Stimulated activated CD8-positive, alpha-beta memory T cell treated with anti-CD3 and anti-CD28 coated beads, Interleukin-15, amount 100 ng/mL, for 4 hours (primary cell): ENCODE measurements at places on chromosomes 5 and 9.

DNA sequence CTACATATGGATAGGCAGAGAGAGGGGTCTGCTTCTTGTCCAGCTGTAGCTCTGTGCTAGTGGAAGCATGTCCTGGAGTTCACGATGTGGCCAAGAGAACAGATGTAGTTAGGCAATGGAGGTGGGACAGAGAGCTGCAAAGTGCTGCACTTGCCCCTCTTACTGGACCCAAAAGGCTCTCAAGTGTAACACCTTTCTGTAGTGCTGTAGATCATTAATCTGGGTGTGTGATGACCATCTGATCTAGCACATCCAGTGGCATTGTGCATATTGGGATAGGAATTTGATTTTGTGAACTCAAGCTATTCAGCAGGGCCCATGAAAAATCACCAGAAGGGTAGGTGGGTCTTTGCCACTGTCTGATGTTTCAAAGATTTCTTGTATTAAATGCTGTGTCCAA lies 151.4 kb downstream of the KDM4C start:
- no peak for DNase-seq

GRCh38 chr9:92974161-92974661 lies 26.9 kb downstream of the FGD3 start:
- no peak for DNase-seq

DNA sequence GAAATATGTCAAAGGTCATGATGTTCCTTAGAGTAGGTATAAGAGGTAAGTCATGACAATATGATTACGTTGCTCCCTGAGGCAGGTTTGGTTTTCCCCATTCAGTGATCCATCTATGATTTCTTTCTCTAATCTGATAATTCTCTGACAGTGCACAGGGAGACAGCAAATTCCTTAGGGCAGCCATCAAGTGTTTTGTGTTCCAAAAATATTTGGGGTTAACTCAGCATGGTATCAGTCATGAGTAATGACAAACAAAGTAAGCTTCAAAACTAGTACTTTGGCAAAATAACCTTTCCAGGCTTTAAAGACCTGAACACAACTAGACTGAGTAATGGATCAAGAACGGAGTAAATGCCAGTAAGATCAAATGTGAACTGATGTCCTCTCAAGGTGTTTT lies 55.3 kb upstream of the SPATA31E1 start:
- DNase-seq = no peak

- no peak for DNase-seq
Measured at GRCh38 chr5:127153031-127153430, 79.7 kb upstream of the C5orf63 start.

DNA sequence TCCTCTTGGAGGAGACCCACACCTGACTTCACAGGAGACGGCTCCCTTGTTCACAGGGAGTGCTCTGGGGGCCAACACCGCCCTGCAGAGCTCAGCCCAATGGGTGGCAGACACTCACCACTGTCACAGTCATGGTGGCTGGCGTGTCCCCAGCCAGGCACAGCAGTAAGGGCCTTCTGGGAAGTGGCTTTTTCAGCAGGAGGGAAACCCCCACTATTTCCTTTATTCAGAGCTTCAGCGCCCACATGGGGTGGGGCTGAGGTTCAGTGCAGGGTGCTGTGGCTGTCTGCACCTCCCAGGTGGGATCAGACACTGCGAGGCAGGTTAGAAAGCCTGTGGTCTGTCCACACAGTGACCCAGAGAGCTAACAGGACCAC lies 3.6 kb upstream of the SNAPC4 start:
- DNase-seq = peak; percentile 59

DNA sequence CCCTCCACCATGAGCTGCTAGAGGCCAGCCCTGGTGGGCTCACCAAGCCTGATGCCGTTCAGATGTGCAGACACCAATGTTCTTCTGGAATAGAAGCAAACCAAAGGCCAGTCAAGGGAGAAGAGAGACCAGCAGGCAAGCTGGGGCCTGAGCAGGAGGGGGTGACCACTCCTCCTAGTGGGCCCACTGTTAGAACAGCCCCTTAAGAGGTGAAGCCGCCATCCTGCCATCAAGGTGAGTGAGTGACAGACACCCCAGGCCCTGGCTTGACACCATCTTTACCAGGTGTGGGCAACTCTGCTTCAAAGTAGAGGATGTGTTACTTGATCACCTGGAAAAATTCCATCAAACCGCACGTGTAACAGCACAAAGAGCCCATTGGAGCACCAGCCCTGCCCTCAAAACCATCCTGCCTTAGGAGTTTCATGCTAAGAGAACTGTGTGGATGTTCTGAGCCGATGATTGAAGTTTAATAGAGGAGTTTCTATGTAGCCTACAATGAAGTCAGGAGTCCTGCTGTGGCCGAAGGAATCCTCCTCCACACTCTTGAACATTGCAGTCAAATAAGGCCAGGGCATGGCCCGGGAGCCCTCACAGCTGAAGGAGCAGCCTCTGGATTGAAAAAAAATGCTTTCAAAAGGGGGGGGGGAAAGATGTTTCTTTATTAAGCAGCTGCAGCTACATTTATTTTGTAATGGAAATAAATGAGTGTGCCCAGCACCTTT lies 20.8 kb downstream of the AMBP start:
- no peak for DNase-seq

- no peak for DNase-seq
Measured at GRCh38 chr5:159096243-159096923, 3.3 kb downstream of the EBF1 start.

DNA sequence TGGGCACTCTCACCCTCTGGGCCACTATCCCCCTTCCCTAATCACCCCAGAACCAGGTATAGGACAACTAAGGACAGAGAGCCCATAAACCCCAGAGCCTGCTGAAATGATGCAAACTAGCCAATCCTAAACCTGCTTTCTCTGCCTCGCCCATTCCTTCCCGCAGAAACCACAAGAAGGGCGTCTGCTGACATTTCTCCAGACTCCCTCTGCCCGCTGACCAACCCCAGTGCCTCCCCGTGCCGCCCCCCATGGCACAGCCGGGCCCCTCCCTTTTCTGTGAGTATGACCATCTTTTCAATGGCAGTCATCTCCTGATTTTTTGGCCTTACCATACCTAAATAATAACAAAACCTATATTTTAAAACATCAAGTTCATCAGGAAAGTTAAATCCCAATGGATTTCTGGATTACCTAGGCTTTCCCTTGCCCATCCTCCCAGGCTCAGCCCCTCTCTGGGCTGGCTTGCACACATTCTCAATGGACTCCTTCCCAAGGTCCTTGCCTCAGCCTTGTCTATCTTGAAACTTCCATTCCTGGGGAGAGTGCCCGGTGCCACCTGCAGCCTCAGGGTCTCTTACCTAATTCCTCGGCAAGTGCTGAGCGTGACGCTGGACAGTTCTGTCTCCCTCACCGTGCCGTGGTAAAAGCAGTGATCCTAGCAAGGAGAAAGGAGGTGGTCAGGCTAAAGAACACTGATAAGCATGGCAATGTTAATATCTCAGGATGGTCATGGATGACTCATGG lies 45.2 kb downstream of the ADAM19 start:
- no peak for DNase-seq

GRCh38 chr5:124176692-124177091 lies 569.7 kb downstream of the ZNF608 start:
- no peak for DNase-seq

- DNase-seq = no peak
Measured at GRCh38 chr9:126724226-126724625, 80.6 kb upstream of the ZBTB43 start.
